T-helper 2 cell (primary cell): ENCODE measurements at places on chromosomes 5 and 9.

DNA sequence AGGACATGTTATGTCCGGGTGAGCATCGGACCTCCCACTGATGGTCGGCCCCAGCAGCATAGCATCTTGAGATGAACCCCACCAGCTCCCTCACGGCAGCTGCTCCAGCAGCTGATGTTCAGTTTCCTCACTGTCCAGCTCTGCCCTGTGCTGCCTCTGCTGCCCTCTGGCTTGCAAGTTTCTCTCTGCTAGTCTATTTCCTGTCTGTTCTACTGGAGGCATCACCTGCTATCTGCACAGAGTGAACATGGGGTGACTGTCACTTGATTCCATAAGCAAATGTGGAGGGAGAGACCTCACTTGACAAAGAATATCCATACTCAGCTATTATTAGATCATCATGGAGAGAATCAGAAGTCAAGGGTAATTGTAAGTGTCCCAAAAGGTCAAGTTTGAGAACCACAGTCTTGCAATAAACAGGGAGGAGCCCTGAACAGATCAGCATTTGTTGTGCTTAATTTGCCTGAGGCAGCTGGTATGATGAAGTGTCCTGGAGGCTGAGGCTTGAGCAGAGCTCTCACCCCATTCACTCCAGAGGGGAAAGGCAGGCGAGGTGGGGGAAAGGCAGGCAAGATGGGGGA is 702.8 kb downstream of the SEMA5A start:
- no peak for DNase-seq

DNA sequence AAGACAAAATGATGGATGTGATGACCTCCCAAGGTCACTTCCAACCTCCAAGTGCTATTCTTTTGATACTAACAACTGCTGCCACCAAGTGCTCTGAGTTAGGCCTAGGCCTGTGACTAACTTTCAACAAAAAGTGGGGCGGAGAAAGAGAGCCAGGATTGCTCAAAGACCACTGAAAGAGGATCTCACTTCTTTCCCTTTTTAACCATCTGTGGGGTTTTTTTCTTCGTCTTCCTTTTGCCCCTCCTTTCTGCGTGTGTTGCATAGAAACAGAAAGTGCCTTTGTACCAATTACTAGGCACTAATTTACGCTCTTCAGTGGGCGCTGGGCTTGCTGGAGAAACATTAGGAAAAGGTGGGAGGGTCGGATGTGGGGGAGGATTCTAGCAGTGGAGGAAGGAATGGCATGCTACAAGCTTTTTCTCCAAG is 8.0 kb downstream of the KLF9 start:
- DNase-seq, result no peak

GRCh38 chr9:37146410-37146809 is 26.0 kb downstream of the ZCCHC7 start:
- no peak for DNase-seq

GRCh38 chr9:37732086-37732741 is 21.4 kb upstream of the TRMT10B start:
- DNase-seq, result no peak

GRCh38 chr9:21326526-21327139 is 8.6 kb downstream of the KLHL9 start:
- DNase-seq, result no peak

DNA sequence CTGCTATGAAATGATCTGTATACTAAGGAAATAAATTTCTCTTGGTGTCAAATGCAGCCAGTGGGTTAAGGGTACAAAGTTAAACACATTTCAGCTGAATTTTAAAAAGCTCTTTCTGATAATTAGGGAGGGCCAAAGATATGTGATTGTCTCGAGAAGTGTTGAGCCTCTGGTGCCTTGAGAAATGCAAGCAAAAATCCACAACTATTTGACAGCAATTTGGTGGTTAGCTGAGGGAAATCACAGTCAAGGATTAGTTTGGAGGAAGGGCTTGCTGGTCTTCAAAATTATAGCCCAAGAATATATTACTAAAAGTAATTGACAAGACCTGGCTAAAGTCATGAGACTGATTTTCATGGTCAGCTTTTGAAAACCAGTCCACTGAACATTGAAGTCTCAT is 255.7 kb upstream of the PPP1R2B start:
- DNase-seq, result no peak

DNA sequence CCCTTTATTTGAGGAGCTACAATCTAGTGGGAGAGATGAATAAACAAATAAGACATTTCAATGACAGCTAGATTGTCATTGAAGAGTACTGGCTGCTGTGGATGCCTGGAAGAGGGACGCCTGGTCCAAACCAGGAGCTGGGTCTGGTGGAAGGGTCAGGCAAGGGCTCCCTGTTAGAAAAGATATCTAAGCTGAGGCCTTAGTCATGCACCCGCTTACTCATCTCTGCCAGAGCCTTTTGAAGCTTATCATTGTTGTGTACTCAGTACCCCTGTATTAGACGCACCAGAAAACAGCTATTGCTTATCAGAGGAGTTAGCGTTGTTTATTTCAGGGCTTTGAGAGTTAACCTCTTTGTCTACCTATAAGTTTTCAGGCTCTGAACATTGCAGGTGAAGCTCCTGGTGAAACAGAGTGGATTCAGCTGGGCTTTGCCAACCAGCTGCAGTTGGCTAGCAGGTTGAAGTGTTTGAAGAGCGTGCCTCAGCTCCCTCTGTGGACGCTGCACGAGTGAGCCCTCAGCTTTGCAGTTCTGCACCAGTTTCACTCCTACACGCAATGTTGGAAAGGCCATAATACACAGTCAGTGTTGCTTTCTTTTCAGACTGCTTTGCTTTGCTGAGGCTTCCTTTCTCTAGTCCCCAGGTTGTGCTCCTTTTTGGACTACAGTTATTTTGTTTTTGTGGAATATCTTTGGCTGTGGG is 5.6 kb upstream of the GPR151 start:
- no peak for DNase-seq

DNA sequence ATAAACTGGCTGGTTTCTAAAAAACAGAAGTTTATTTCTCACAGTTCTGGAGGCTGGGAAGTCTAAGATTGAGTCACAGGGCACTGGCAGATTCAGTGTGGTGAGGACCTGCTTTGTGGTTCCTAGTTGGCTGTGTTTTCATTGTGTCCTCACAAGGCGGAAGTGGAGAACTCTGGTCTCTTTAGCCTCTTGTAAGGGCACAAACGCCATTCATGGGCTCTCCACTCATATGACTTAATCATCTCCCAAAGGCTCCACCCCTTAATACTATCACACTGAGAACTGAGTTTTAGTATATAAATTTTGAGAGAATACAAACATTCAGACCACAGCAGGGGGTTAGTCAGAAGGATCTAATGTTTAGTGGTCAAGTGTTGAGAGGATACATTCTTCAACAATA is 208.2 kb downstream of the SEC61B start:
- no peak for DNase-seq

- no peak for DNase-seq
These were observed 173.0 kb downstream of the SEMA6A start for GRCh38 chr5:116401576-116401975.

DNA sequence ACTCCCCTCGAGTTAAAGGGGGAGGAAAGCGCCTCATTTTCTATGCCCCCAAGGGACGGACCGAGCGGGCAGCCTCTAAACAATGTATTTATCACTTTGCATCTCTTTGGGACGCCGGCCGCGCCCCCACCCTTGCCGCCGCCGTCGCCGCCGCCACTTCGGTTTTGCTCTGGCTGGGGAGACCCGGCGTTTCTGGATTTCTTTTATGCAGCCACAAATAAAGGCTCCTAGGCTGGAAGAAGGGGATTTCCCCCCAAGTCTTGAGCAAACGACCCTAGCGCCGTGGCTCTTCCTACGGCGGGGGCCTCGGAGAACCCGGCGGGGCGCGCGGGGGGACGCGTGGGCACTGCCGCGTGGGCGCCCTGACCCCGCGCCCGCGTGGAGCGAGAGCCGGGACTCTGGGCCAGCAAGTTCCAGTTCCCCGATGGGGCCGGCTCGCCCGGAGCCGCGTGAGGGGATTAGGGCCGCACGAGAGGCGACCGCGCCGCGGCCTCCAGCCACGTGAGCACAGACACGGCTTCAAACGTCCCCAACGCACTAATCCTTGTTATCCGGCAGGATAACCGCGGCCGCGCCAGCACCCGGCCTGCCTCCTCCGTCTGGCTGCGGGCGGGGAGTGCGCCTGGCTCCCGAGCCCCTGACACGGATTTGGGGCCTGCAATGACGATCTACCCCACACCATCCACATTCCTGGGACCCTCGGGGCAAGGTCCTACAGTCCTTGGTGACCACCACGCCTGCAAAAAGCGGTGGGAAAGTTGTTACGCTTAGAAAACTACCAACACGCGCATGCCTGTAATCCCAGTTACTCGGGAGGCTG is 7.9 kb upstream of the NEUROG1 start:
- peak; percentile 5 for DNase-seq

GRCh38 chr9:87029905-87030304 is 82.6 kb upstream of the GAS1 start:
- no peak for DNase-seq

GRCh38 chr5:91867799-91868198 is 484.7 kb upstream of the ARRDC3 start:
- no peak for DNase-seq

DNA sequence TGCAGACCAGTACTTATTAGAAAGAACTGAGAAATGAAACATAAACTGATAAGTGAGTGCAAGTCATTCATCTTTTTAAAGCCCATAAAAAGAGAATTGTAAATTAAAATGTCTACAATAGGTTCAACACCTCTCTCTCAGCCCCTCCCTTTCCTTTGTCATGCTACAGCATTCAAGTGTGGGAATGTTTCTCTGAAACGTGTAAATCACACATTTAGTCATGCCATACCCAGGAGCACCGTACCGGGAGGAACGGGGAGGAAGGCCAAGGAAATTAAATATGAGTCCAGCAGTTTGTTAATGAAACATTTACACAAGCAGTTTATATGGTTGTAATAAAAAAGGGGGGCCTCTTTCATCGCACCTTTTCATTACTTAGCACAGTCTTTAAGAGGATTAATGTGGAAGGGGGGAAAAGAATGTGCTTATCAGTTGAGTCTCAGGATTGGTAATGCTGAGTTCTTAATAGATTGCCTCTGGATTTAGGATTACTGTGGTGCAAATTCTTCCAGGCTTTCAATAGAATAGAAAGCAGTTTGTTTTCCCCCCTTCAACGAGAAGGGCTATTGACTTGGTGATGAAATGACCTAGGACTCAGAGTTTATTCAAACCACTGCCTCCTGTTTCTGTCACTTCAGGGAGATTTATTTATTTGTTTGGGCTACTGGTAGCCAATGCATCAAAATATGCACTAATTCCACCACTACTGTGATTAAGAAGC is 176.0 kb upstream of the ZNF608 start:
- no peak for DNase-seq

DNA sequence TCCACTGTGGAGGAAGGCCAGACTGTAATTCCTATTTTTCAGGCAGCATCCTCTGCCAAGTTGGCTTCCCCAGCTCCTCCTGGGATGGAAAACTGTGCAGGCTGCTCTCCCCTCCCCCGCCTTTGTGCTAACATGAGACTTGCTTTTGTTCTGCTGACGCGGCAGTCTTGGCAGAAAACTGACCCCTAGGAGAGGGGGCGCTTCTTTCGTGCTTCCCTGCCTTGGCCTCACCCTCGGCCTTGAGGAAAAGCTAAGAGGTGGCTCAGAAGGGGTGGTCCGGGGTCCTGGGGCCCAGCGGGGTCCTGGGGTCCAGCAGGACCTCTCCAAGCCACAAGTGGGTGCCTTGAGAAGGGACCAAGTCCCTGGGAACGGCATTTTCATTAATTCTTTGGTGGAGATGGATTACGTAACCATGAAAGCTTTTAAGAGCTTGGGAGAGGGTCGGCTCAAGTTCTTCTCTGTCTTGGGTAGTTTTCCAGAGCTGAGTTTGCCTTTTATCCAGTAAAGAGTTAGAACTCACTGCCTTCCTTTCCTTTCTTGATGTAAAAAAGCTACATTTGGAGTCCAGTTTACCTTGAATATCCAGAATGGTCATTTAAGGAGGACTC is 51.0 kb downstream of the SH3PXD2B start:
- DNase-seq, result no peak

DNA sequence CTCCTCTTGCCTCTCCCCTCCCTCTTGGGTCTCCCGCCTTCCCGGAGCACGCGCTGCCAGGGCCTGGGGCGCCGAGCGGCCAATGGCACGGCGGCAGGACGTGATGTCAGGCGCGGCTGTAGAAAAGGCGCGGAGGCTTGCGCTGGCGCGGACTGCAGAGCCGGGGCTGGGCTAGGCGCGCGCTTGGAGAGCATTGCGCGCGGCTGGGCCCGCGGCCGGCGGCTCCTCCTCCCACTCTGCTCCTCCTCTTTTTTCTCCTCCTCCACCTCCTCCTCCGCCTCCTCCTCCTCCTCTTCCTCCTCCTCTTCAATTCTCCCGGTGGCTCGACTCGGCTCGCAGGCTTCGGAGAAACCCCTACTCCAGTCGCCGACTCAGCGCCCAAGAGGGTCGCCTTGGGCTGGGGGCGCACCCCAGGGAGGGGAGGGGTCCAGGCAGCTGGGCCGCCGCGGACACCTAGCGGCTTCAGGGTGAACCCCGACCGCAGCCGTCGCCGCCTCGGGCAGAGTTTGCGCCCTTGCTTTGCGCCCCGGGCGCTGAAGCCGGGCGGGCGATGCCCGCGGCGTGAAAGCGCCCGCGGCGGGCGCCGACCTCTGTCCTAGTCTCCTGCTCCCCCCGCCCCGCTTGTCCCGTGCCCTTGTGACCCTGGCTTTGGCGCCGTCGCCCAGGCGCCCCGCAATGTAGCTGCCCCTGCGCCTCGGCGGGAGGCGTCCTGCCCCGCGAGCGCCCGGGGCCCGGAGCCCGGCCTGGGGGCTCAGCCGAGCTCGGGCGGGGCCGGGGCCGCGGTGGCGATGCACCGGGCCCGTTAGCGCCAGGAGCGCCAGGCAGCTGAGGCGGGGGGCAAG is at the start of gene LHX2:
Gene LHX2, plus strand, starts transcription at position 309 of the 842 bp plus-strand sequence. CDS start 581 bp downstream, outside the sequence.
- DNase-seq, result peak; percentile 61

GRCh38 chr5:21432646-21433045 is 1420.5 kb downstream of the CDH12 start:
- no peak for DNase-seq

DNA sequence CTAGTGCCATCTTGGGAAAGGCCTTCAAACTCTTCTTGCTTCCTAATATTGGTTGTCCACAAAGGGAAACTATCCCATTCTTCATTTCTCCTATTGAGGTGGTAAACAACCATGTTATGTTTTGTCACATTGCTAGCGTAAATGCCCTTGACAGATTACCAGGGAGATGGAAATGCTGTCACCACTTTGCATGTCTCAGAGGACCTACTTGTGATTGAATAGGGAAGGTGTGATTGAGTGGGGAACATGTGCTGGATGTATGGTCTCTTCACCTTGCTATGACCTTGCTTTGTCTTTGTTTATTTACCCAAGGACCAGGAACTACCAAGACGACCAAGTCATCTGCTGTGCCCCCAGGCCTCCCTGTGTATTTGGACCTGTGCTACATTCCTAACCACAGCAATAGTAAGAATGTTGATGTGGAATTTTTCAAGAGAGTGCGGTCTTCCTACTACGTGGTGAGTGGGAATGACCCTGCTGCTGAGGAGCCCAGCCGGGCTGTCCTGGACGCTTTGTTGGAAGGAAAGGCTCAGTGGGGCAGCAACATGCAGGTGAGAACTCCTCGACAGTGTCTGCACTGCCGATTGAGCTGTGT is 96.1 kb downstream of the MAP1B start:
- DNase-seq, result no peak

GRCh38 chr9:123678878-123679329 is 251.0 kb downstream of the DENND1A start:
- no peak for DNase-seq

- no peak for DNase-seq
These were observed 540.9 kb upstream of the WWC1 start for GRCh38 chr5:167750586-167750985.
